ENCODE measurements at places on chromosomes 3 and 15. TPM values are rescaled to one million over a fixed set of nuclear protein-coding genes. Genes with fewer than 3 reads are reported as not detected.

The SPTSSB gene
- total RNA-seq: 40.8 TPM

The HHATL gene
- 149 TPM for total RNA-seq

The PCSK6 gene
- 65.3 TPM for total RNA-seq

The GOLGA6A gene
- 0.45 TPM for total RNA-seq

The MRPS25 gene
- total RNA-seq: 88.6 TPM

The SCG5 gene
- total RNA-seq: 296 TPM

The DAZL gene
- not detected for total RNA-seq

The IL16 gene
- 8.0 TPM for total RNA-seq

The PLA1A gene
- 11.4 TPM for total RNA-seq

The GP5 gene
- total RNA-seq: not detected

The RTP3 gene
- not detected for total RNA-seq

The SNRK gene
- 49.0 TPM for total RNA-seq

The ZKSCAN7 gene
- 5.5 TPM for total RNA-seq

The RBPMS2 gene
- total RNA-seq: 6.6 TPM

The ADAMTS17 gene
- total RNA-seq: 7.7 TPM

The NEO1 gene
- total RNA-seq: 81.3 TPM

The CLDN16 gene
- 1.3 TPM for total RNA-seq

The PLOD2 gene
- 34.5 TPM for total RNA-seq

The GOLGA8J gene
- 2.4 TPM for total RNA-seq

The ALPK3 gene
- total RNA-seq: 3.1 TPM

The PSTPIP1 gene
- total RNA-seq: 5.6 TPM

The COL6A5 gene
- not detected for total RNA-seq

The C3orf80 gene
- 14.7 TPM for total RNA-seq

The STAC gene
- total RNA-seq: 0.21 TPM

The MESP2 gene
- 1.6 TPM for total RNA-seq

The CAMP gene
- total RNA-seq: not detected

The BOC gene
- total RNA-seq: 23.6 TPM

The ACKR4 gene
- not detected for total RNA-seq

The PPARG gene
- total RNA-seq: 14.8 TPM

The ZIC4 gene
- total RNA-seq: 9.2 TPM

The OTOL1 gene
- total RNA-seq: not detected

The ZNF592 gene
- total RNA-seq: 29.5 TPM

The PYGO1 gene
- 7.7 TPM for total RNA-seq
